ENCODE measurements at places on chromosomes 1 and 21.
A peak's percentile ranks its signal among the peaks of the same experiment; 100 is the strongest.

- no peak for DNase-seq
These were observed 88.1 kb downstream of the UCK2 start for GRCh38 chr1:165915480-165915879.

GRCh38 chr1:92515796-92516201 is 29.1 kb upstream of the GFI1 start:
- DNase-seq, result no peak

- DNase-seq, result no peak
These were observed 10.5 kb downstream of the SLC2A1 start for GRCh38 chr1:42947965-42948732.

DNA sequence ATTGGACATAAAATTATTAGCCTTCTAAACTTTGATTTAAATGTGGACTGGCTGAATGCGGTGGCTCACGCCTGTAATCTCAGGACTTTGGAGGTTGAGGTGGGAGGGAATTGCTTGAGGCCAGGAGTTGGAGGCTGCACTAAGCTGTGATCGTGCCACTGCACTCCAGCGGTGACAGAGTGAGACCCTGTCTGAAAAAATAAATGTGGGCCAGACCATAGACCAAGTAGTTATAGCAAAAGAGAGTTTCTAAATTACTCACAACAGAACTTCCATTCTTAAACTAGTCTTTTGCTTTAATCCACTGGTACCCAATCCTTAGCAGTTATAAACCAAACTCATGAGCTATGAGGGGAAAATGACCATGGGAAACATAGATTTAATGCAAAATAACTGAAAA is 35.2 kb downstream of the RAP1A start:
- no peak for DNase-seq

DNA sequence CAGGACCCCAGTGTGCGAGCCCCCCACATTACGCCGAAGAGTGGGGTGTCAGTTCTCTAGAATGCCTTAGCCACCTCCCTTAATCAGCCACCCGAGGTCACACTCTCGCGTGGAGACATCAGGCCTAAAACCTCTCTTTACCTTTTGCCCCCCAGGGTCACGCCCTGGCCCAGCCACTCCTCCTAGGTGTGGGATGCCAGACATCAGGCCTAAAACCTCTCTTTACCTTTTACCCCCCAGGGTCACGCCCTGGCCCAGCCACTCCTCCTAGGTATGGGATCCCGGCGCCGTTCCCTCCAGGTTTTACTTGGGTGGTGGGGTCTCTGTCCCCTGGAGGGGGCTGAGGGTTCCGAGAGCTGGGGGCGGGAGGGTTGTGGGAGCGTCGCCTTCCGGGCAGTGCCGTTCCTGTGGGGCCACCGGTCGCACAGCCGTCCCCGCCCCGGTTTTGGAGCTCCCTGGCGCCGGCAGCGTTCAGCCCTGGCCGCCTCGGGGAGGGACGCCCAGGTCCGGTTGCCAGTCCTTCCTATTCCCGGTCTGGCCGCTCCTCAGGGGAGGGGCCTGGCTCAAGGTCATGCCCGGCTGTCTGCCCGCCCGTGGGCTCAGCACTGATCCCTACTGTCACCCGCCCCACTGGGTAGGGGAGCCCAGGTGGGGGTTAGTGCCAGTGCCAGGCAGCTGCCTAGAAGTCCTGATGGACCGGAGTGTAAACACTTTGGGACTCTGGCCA is 882 bp downstream of the VPS13D start:
- no peak for DNase-seq

GRCh38 chr1:83052865-83053264 is 946.1 kb downstream of the TTLL7 start:
- DNase-seq, result no peak

DNA sequence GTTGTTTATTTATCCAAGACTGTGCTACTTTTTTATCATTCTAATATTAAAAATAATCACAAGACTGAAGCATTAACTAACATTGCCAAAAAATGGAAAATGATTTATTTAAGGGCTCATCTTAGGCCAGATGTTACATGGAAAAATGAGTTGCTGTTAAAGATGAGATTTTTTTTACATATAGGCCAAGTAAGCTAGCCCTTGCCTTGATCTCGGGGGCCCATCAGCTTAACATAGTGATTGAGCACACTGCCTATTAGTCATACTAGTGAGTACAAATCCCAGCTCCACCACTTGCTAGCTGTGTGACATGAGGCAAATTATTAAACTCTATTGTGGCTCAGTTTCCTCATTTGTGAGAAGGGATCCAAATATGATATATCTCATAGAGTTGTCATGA is 275.9 kb upstream of the SNX7 start:
- peak; percentile 43 for DNase-seq

- no peak for DNase-seq
These were observed 86.8 kb upstream of the VAV3 start for GRCh38 chr1:108051631-108052377.

DNA sequence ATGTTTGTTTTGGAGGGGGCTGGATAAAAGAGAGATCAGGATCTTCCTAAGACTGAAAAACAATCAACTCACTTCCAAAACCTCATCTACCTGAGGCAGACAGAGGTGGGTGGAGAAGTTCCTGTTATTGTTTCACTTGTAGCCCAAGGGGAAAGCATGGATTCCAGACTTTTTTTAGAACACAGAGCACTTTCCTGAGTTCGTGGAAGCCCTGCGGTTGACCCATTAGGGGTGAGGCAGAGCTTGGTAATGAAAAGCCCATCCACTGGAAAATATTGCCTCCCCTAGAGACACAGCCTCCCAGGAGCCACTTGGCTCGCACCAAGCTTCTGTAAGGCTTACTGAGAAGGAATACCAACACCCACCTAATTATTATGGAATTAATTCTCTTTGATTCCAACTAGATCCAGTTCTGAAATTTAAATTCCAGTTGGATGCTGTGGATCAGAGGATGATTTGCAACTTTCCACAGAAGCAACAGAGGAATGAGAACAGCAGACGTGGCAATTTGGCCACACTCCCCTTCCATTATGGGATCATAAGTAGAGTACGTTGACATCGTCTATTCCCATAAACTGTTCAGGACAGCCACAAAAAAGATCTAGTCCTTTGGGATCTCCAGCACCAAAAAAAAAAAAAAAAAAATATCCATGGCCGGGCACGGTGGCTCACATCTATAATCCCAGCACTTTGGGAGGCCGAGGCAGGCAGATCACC is 4.1 kb upstream of the PEF1 start:
- DNase-seq, result no peak

GRCh38 chr1:184930645-184931044 is 43.7 kb downstream of the NIBAN1 start:
- no peak for DNase-seq

GRCh38 chr1:184950227-184950626 is 24.1 kb downstream of the NIBAN1 start:
- no peak for DNase-seq

DNA sequence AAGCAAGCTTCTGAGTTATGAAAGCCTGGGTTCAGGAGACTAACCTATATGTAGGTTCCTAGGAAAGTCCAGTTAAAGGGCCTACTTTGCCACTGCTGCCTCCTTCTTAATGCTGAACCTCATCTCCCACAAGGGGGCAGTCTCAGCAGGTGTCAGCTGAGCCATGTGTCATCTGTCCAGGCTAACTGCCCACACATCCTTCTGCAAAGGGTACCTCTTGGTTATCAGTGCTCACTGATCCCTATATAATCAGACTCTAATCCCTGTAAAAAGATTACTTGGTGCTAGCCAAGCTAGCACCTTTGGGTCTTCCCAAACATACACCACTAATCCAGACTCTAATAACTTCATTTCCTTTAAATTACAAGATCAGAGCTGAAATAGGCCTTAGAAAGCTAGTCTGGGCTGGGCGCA is 9.0 kb downstream of the PRDX1 start:
- DNase-seq, result peak; percentile 82

DNA sequence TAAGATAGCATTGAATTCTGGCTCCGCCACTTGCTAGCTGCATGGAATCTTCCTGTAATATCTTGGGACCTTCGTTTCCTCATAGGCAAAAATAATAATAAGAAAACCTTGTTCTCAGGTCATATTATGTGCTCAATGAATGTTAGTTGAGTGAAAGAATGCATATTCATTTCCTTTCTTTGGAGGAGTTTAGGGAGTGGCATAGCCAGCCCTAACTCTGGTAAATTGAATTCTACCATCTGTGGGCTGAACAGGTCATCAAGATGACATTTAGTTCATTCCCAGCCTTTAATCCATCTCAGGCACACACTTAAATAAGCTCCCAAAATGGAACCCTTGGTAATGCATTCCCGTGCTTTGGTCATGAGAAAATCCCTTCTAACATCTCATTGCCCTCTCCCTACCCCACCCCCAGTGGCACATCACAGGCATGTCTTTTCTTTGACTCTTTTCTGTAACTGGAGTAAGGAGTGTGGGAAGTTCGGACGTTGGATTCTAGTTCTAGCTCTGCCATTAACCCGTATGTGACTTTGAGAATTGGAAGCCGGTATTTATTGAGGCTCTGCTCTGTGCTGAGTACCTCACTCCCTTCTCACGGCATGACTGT is 13.2 kb upstream of the MYOG start:
- no peak for DNase-seq

DNA sequence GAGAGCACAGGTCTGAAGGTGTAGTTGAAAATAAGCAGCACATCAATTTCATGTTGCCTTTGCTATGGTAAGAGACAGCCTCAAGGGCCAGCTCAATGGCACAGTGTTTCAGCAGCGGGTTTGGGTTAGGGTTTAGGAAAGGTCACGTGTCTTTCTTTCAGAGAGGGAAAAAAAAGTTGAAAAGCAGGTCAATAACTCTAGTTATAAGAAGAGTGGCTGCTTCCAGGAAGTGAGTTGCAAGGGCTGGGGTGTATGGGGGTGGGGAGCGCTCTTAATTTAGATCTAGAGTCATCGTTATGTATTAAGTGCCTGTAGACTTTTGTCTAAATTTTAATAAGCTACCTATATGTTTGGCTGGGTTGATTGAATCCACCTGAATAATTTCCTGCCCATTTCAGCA is 118.5 kb upstream of the SPAG17 start:
- no peak for DNase-seq

GRCh38 chr1:21884456-21885235 is 52.5 kb downstream of the HSPG2 start:
- no peak for DNase-seq

All from dermis microvascular lymphatic vessel endothelial cell (primary cell).